ENCODE measurements at places on chromosomes 7 and 10.

DNA sequence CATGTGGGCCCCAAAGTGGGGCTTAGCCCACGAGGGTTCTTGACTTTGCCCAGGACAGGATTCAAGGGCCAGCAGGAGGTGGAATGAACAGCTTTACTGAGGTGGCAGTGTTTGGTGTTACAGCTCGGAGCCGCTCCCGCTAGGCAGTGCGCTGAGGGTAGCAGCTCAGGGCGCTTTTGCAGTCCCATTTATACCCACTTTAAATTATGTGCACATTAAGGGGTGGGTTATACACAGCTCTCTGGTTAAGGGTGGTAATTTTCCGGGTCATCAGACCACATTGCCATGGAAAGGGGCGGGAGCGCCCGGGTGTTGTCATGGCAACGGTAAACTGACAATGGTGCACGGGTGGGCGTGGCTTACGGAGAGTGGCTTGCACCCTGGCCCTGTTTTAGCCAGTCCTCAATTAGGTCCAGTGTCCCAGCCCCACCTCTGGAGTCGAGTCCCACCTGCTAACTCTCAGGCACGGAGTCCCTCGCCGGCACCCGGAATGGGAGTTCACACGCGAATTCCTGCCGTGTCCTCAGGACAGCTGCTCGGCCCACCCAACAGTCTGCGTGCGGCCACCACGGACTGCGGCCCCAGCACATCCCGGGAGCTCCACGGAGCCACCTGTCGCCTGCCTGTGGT, 58.2 kb upstream of the PDGFA start:
- no peak for DNase-seq

DNA sequence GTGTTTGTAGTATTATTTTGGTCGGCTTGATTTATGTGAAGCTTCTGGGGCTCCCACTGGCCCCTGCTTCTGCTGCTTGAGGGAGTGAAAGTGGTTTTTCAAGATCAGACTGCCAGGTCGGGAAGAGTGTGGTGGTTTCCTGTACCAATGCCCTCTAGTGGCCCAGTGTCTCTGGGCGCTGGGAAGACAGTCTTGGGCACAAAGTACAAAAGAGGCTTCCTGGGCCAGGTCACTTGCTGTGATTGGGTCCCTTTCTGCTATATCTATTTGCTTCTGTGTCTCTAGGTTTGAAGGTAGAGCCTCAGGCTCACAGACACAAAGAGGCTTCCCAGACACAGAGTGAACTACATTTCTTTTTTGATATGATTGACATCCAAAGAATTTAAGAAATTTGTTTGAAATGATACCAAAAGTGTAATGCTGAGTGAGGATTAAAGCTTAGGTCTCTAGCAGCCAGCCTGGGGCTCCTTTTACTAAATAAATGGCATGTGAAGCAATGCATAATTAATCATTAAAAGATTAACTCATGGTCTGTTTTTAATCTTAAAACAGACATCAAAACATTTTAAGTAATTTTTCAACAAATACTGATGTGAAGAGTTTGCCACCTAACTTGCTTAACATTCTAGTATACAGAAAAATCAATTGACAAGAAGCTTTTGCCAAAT, 36.3 kb downstream of the ABCB1 start:
- no peak for DNase-seq

GRCh38 chr10:97805096-97805884, 33.5 kb upstream of the SFRP5 start:
- DNase-seq = no peak

- no peak for DNase-seq
Measured at GRCh38 chr10:12353399-12354242, 4.3 kb downstream of the CAMK1D start.

DNA sequence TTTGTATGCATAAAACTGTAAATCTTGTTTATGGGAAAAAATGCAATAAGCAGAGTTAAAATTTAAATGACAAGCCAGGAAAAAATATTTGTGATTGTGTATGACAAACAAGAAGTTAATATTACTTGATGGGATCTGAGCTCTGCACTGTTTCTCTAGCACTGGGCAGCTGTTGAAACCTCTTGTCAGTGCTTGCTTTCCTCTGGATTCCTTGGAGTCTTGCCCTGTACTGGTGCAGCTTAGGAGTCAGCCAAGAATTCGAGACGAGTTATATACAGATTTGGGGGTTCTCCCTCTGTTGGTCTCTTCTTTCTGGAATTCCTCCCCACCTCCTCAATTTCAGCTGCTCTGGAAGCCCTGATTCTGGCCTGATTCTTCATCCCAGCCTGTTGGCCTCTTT, 24.3 kb upstream of the OPN4 start:
- no peak for DNase-seq

DNA sequence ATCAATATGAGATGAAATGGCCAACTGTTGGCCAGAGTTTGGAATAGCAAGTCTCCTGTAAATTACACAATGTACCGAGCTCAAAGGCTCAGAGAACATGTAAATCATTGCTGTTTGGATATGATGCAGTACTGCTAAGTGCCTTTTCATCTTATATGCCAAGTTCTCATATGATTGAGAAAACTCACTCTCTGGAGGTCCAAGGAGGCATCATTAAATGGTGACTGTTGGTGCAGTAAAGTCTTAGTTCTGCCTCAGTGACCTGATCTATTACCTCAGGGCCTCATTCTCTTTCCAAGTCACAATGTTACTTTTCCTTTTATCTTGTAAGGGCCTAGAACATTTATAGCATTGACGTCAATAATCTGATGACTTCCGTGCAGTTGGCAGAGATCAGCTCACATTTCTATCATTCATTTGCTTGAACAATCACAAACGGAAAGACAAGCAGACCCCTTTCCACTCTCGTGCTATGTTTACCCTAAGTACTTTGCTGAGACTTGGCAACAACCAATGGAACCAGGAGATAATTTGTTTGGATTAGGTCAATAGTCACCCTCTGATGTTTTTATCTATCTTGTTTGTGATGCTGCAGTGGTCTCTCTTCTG, 32.6 kb upstream of the PDK4 start:
- peak; percentile 64 for DNase-seq

DNA sequence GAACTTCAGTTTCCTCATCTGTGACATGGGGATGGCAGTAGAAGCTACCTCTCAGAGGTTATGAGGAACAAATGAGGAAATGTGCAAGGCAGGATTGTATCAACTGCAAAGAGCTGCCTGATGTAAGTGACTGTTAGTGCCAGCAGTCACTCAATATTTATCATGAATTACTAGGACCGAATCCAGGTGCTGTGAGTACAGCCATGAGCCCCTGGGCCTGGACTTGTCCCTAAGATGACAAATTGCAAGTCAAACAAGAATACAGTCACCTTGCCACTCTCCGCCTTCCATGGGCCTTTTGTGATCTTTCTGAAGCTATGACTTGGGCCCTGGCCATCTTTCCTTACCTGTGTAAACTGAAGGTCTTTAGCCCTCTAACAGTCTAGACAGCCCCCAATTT, 27.7 kb upstream of the TLX1 start:
- DNase-seq = no peak

DNA sequence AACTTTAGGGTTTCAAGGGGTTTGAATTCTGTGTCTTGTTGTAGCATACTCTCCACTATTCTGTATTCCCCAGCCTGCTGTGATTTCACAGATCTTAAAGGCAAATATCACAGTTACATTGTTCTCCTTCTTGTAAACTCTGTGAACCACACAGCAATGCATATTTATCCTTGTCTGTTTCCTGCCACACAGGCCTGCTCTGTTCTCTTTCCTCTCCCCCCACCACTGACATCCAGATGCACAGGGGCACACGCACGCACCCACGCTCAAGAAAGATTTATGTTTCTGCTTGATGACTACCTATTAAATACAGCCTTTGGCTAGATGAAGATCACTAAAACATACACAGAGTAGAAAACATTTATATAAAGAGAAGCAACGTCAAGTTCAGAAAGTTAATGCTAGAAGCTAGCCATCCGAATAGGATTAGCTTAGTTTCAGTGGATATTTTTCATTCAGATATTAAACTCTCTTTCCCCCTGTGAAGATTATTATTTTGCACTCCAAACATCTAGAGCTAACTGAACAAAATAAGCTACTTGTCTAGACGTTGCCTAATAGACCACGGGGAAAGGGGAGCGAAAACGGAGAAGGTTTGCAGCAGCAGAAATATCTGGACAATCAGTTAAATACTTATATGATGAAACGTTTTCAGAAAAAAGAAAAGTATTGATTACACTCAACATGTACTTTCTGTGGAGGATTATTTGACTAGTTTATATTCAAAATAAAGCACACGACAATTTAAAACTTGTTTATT, 193.1 kb upstream of the SEMA3C start:
- no peak for DNase-seq

DNA sequence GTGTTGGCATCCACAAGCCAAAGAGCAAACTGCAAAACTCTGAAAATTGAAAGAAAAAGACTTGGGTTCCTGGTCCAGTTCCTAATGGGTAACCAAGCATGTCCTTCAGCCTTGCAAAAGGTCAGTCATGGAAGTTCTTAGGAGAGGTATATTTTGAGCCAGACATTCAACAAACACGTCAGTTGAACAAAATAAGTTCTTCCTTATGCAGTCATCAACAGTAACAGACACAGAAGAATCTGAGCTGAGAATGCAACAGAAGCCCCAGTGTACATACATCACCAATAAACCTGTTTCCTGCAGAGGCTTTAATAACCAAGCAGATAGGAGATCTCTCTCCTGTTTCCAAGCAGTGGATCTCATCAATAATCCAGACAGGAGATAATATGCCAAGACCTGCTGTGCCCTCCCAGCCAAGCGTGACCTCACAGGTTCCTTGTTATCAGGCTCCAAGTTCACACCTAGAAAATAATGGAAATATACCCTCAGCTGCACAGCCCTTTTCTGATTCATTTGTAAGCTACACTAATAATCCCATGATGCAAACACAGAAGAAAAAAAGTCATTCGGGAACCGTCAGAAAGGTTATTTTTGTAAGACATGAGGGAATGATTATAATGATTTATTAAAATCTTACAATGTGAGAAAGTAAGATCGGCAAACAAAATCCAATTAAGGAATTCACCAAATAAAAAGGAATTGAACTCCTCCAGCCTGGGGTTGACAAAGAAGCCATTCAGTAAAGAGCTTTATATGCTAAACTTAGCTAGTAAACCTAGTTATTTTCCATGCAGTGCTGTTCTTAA, 90.7 kb downstream of the DGKI start:
- no peak for DNase-seq

GRCh38 chr7:47782022-47782421, 166.2 kb downstream of the PKD1L1 start:
- DNase-seq = no peak

DNA sequence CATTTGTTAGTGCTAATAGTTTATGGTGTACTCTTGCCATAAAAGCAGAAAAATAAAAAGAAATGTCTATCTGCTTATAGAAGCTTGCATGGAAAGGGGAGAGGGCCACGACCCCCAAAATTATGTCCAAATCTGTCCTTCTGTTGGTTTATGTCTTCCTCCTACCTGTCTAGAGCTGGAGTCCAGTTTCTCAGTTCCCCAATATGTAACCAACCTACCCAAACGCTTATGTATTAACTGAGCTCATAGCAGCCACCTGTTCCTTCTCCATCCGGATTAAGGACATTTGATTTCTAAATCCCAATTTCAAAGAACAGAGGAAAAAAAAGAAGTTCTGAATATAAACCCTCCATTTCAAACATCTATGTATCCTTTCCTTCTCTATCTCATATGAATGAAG, 30.3 kb upstream of the TPK1 start:
- DNase-seq = no peak

DNA sequence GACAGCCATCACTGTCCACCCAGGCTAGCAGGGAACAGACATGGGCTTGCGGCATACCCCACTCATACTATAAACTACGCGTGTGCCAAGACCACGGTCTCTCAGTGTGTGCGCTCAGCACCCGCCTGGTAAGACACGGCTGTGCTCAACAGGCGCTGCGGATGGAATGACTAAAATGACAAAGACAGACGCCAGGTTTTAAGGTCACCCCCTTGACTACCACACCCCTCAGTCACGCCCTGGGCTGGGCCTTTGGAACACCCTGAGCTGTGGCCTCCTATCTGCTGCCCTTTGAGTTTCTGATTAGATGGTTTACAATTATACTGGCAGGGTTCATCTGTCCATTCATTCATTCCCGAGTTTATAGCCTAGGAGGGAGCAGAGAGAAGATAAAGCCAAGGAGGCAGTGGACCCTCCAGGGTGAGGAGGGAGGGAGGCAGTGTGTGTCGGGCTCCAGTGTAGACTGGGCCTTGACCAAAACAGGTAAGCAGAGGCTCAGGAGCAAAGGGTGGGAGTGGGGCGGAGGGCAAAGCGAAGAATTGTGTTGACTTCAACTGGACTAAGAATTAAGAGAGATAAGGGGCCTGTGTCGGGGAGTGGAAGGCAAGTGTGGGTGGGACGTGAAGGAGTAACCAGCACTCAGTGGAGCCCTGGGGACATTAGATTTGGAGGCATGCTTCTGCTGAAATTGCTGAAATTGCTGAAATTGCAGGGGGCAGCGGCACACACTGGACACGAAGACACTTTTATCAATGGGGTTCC, 35.0 kb downstream of the TNS3 start:
- no peak for DNase-seq

DNA sequence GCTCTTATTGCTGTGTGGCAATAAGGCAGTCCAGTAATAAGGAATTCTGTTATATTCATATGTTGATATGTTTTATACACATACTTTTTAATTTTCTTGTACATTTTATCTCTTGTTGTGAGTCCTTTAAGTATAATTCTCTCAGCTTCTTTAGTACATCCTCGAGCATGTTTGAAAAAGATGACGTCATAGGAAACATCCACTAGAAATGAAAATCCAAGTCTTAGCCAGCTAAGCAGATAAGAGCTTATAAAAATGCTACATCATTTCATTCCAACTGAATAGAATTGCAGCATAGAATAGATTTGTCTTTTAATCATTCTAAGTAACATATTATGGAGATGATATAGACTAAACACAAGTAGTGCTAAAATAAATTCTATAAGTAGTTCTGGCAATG, 283.7 kb upstream of the FZD1 start:
- DNase-seq = no peak

- no peak for DNase-seq
Measured at GRCh38 chr7:130135208-130136205, 65.2 kb downstream of the KLHDC10 start.

- DNase-seq = no peak
Measured at GRCh38 chr7:36203071-36203790, 50.2 kb downstream of the EEPD1 start.

GRCh38 chr7:47330026-47330425, 251.9 kb downstream of the TNS3 start:
- no peak for DNase-seq

DNA sequence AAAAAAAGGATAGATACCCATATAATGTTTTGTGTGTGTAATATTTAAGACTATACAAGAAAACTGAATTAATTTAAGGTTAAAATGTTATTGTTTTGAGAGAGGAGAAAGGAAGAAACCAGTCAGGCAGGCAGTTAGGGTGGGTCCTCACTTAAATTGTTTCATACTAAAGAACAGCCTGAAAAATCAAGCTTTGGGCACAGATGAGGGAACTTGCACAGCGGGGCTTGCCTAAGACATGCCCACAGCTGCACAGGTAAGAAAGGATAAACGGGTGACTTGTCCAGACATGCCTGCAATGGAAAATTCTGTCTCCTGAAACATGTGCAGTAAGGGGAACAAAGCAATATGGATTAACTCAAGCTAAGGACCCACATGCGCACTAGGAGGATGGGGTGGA, 158.4 kb downstream of the BBS9 start:
- DNase-seq = no peak
